Stimulated activated CD4-positive, alpha-beta T cell treated with anti-CD3 and anti-CD28 coated beads, TNF-alpha, amount 100 ng/mL, for 4 hours (primary cell): ENCODE measurements at places on chromosomes 3 and 15.

- DNase-seq = no peak
Observed at GRCh38 chr15:68631601-68632051, 52.8 kb downstream of the CORO2B start.

DNA sequence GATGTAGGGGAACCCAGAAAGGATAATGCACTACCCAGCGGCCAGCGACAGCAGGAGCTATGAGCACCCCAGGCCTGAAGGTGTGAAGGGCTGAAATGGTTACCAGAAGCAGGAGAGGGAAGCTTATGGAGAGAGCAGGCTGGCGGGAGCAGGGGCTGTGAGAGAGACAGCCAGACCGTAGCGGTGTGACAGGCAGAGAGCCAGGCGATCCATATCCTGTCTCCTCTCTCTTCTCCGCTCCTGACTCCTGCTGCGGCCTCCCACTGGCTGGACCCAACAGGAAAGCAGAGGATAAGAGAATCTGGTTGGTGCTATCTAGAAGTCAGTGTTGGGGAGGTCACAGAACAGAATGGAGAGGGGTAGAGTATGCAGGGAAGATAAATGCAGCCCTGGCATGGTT, 49.9 kb downstream of the BTD start:
- DNase-seq = no peak

DNA sequence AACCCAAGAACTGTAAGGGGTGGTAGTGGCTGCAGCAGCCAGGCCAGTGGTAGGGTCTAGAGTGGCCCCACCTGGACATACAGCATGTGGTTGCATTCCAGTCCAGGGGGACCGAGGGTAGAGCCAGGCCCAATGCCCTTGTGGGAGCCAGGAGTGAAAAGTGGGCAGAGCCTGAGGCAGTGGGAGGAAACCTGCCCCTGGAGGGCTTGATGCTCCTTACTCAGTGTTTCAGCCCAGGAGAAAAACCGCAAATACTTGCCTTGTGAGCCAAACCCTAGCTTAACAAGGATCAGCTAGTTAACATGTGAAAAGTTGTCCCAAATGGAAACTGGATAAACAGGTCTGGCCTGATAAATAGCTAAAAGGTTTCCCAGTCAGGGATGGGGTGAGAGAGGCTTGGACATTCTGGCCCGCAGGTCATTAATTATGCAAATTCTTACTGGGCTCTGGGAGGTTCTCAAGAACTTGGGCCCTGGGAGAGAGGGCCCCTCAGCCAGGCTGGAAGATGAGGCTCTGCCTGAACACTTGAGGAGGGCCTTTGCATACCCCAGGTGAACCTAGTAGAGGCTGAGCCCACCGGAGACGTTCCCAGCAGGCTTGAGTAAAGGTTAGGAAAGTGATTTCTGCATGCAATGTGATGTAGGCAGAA, 222.1 kb downstream of the THSD4 start:
- DNase-seq = no peak

GRCh38 chr3:168988853-168989252, 674.7 kb downstream of the MECOM start:
- no peak for DNase-seq

- no peak for DNase-seq
Observed at GRCh38 chr3:183317886-183318865, 65.1 kb downstream of the B3GNT5 start.

- DNase-seq = no peak
Observed at GRCh38 chr3:151120409-151120808, 34.9 kb downstream of the MED12L start.

DNA sequence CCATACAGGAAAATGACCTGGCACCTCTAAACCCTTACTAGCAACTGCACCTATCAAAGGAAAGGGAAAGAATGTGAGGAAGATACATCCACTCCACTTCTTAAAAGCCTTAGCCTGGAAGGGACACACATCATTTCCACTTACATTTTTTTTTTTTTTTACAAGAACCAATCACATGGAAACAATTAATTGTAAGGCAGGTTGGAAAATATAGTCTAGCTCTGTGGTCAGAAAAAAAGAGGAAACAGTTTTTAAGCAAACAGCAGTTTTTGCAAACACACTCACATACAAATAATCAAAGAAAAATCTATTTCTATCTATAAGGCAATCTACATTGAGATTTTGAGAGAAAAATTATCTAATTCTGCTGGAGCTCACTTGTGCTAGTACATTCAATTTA, 98.9 kb upstream of the SPRED1 start:
- DNase-seq = no peak

GRCh38 chr3:50163572-50164455, 8.7 kb downstream of the SEMA3F start:
- no peak for DNase-seq

- no peak for DNase-seq
Observed at GRCh38 chr3:167666563-167666962, 12.8 kb upstream of the WDR49 start.

- no peak for DNase-seq
Observed at GRCh38 chr15:101381671-101382212, 86.7 kb upstream of the SNRPA1 start.

DNA sequence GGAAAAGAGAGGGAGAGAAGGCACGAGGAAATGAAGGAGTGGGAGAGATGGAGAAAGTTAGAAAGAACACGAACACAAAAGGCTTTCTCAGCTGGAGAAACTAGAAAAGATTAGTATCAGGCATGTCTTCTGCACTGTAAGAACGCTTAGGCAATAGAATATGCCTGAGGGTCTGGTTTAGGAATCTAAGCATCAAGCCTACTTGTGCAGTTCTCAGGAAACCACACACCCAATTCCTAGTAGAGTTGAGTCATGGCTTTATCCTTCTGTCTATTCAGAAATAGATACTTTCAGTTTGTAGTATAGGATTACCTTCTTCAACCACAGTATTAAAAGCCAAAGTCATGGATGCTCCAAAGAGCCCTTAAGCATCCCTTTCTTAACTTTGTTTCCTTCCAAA, 969.4 kb downstream of the NTRK3 start:
- DNase-seq = no peak

- no peak for DNase-seq
Observed at GRCh38 chr3:15154326-15154725, 51.7 kb upstream of the CAPN7 start.

DNA sequence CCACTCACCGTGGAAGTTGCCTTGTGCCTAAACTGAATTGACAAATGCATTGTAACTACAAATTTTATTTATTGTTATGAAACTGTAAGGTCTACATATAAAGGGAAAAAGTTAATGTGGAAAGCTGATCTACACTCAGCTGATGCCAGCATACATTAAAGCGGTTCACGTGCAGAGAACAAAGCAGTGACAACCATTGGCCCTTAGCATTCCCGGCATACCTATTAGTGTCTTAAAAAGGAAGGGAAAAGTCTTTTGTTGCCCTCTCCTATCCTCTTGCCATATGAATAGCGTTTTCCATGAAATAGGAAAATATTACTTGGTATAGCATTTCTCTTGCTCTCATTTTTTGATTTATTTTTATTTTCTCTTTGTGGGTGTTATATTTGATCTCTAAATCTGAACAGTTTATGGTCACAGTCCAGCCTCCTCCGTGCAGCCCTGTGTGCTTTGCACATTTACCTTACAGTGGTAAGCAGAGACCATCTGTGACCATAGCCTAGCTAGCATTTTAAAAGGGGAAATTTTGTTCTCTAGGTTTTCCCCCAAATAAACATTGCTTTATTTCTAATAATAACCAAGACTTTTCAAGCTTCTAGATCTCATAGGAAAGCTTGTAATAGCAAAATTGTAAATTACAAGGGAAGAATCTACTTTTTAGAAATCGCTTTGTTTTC, 89.7 kb upstream of the CGNL1 start:
- no peak for DNase-seq

DNA sequence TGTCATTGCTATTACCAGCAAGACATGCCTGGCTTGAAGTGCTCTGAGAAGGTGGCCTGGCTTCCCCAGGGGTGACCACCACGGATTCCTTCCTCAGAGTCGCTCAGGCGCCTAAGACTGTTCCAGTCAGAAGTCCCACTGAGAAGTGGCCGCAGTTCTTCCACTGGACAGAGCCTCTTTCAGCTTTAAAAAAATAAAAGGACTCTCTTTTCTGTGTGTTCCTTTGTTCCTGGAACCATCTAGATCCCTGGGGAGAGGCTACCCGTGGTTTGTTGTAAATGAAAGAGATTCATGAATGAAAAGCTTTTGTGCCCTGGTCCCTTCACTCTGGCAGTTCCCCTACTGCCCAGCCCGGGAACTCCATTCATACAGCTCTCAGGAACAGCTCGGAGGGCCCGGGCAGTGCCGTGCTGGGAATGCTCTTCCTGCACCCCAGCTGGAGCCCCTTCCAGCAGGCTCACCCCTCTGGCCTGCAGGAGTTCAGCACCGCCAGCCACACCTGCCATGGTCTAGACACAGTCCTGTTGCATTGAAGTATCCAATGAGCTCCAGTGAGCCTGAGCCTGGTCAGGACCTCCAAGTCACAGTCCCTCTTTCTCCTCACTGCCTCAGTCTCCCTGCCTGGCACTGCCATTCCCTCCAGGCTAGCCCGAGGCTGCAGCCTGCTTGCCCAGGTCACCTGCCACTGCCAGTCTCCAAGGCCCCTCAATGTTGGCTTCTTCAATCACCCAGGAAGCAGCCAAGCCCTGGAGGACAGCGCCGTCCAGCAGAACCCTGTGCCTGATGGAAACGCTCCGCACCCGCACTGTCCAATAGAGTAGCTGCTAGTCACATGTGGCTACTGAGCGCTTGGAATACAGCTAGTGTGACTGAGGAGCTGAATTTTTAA, 75.4 kb downstream of the XXYLT1 start:
- DNase-seq = no peak

DNA sequence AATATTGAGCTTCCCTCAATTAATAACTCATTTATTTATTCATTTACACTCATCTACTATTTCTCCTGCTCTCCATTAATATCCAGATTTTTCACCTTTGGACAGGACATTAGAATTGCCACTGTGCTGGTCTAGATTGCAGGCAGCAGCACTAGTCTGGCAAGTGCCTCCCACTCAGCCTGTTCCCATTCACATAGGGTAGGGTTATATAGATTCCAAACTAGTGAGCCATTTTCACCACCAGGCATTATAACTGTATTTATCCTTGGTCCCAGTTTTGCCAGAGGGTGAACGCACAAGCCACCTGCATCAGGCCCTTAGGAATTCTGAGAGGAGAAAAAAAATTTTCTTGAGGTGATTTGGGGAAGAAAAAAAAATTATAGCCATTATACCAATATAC, 44.5 kb downstream of the ANAPC13 start:
- DNase-seq = no peak

DNA sequence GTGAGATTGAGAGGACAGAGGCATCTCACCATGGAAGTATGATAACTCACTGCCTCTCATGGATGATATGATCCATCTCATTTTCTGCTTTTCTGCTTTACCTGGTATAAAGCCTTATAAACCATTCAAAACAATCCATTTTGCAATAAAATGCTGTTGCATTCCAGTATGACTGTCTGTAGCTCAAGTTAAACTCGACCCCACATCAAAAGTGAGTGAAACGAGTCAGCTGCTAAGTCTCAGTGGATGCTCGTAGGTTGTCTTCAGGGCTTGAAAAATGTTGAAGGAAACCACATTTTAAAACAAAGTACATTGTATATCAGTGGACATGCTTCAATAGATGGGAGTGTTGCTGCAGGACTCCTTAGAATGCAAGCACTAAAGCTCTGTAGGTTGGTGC, 839.0 kb downstream of the TUSC7 start:
- DNase-seq = no peak

DNA sequence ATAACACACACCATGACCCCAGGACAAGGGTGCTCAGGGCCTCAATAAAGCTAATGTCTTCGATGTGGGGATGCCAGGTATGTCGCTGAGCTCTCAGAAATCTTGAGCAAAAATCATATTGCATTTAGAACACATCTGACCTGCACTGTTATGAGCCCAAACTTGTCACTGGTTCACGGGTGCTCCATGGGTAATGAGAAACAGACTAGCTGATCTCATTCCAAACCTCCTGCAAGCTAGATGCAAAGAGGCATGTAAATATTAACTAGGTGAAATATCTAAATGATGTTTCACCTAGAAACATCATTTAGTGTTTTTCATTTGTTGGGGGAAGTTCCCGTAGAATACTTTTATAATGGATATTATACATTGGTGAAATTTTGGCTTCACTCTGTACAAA, 549.4 kb downstream of the OCA2 start:
- no peak for DNase-seq

DNA sequence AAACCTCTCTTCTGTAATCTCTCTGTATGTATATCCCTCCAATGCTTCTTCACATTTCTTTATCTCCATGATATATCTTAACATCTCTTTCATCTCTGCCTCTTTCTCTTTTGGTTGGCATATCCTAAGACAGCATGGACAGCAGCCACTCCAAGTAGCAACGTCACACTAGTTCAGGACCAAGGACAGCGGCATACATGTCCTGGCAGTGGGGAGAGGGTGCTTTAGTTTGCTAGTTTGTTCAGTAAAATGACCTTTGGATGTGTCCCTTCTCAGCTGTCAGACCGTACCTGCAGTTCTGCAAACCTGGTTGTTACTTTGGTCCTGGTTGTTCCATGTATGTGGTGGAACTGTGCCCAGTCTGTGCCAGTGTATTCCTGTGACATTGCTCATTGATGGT, 225.6 kb upstream of the ROPN1 start:
- DNase-seq = no peak

DNA sequence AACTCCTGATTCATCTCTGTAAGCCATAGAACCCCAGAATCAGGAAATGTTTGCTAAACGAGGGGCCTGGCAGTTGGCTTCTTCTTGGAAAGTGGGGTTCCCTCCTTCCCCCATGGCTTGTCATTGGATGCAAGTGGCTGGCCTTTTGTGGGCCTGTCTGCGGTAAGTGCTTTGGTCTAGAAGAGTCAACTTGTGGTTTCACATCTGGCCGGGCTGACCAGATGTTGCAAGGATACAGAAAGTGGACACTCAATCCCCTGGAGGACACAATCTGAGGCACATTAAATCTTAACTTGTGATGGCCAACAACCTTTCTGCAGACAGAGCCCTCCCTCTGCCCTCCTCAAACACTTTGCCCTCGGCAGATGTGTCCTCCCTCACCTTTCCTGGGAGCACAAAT, 1.1 kb downstream of the FAH start:
- DNase-seq = no peak

DNA sequence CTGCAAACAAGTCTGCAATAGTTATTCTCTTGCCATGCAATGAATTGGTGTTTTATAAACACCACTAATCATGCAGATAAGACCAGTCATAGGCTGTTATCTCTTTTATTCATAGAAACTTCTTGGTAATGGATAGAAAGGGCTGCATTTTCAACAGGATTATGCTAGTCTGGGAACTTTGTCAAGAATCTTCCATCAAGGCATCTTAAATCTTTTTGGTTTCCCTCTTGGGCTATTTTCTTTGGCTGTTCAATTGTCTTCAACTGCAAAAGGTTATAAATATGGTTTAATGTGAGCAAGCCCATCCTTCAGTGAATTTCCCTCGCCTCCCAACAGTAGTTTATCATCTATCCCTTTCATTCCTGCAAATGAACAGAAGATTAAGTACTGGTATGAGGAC, 59.0 kb upstream of the MINAR1 start:
- no peak for DNase-seq
